ENCODE measurements at places on chromosomes 11 and 22. TPM values are rescaled to one million over a fixed set of nuclear protein-coding genes. Genes with fewer than 3 reads are reported as not detected.

DNA sequence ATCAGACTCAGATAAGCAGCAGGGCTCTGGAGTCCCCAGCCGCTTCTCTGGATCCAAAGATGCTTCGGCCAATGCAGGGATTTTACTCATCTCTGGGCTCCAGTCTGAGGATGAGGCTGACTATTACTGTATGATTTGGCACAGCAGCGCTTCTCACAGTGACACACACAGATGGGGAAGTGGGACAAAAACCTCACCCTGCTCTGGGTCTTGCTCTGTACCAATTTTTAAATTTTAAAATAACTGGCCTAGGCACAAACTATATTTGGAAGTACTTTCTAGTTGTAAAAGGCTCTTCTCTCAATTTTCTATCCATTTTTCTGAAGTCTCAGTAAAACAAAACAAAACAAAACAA lies 131.7 kb downstream of the VPREB1 start:
- no peak for DNase-seq

- DNase-seq = no peak
Observed at GRCh38 chr11:93024369-93024768, 54.9 kb downstream of the MTNR1B start.

GRCh38 chr22:20966883-20967696 lies at the start of gene AIFM3:
AIFM3 (plus strand) TSS chr22:20967255; CDS start chr22:20967945, 690 bp downstream.
- DNase-seq = no peak

- DNase-seq = no peak
Observed at GRCh38 chr11:77611921-77612320, 22.2 kb downstream of the AQP11 start.

DNA sequence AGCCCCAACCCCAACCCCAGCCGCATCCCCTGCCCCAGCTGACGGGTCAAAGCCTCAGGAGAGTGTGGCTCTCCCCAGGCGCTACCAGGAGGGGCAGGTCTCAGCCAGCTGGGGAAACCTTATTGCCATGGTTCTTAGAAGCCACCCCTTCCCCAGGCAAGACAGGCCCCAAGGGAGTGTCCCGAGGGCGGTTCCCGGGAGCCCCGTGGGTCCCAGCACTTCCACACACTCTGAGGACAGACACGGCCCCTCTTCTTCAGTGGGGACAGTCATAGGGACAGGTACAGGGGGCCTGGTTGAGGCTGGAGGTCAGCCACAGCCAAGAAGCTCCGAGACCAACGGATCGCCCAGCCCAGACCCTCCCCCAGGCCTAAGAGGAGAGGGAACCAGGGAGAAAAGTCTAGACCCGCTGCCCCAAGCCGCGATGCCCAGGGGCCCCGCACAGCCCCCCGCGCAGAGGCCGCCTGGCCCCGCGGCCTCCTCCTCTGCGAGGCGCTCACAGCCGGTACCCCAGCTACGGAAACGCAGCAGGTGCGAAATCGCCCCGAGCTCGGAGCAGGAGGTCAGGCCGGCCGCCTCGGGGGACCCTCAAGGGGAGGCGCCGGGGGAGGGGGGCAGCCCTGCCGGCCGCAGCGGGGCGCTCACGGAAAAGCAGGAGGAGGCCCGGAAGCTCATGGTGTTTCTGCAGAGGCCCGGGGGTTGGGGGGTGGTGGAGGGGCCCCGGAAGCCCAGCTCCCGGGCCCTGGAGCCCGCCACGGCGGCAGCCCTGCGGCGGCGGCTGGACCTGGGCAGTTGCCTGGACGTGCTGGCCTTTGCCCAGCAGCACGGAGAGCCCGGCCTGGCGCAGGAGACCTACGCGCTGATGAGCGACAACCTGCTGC lies 2.6 kb downstream of the KLHDC7B start:
- no peak for DNase-seq

DNA sequence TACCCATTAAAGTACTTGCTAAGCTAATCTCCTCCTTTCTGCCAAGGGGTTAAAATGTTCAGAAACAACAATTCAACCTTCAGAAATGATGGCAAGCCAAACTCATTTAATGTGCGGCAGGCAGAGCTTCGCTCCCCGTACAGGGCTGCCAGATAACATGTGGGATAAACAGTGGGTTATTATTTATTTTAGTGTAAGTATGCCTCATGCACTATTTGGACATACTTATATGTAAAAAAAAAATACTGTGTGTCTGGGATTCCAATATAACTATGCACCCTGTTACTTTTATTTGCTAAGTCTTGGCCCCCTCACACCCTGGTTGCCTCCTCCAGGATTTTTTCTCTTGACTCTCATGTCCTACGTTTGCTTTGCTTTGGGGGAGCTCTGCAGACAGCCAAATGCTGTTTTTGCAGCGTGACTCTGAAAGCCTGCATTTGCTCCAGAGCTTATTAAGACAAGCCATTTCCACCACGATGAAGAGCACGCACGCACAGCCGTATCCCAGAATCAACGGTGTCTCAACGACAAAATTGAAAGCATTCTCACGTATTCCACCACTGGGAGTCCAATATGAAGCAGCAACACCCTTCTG lies 86.5 kb upstream of the SHANK2 start:
- no peak for DNase-seq

ARHGAP42 gene
- total RNA-seq = 6.4 TPM

LMO2 gene
- 7.0 TPM for total RNA-seq

OR8B4 gene
- total RNA-seq = not detected

SIK2 gene
- 6.1 TPM for total RNA-seq

All from esophagus squamous epithelium (tissue), 5 donors.